Suprapubic skin (tissue), 4 donors: ENCODE measurements at places on chromosomes 12 and 14. TPM values are rescaled to one million over a fixed set of nuclear protein-coding genes. Genes with fewer than 3 reads are reported as not detected.

DNA sequence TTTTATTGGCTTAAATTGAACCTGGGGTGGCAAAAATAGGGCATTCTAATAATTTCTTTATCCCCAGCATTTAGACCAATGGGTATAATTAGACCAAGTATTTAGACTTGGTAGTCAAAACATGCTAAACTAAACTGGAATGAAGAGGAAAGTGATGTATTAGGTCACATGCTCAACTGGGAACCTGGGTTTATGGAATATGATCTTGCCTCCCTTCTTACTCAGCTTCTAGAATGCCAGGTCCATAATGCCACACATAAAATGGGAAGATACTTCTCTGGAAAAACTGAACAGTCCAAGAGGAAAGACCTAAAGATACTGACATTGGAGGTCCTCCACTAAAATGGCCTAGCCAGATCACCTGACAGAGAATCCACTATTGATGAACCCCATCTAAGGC lies 6.2 kb upstream of the BIN2 start:
- no peak for DNase-seq
- H3K27ac ChIP-seq, result no peak overlapping the region
- peaks cover 11% of the 10 kb centered on the region for H3K4me1 ChIP-seq
- no peaks in the 10 kb centered on the region for H3K36me3 ChIP-seq
- no peaks in the 10 kb centered on the region for H3K27me3 ChIP-seq
- H3K4me3 ChIP-seq, result no peak overlapping the region

- no peak overlapping the region for H3K27ac ChIP-seq
- no peaks in the 10 kb centered on the region for H3K36me3 ChIP-seq
- H3K27me3 ChIP-seq, result no peaks in the 10 kb centered on the region
These were observed 31.8 kb upstream of the LRRC10 start for GRCh38 chr12:69642531-69642930.

DNA sequence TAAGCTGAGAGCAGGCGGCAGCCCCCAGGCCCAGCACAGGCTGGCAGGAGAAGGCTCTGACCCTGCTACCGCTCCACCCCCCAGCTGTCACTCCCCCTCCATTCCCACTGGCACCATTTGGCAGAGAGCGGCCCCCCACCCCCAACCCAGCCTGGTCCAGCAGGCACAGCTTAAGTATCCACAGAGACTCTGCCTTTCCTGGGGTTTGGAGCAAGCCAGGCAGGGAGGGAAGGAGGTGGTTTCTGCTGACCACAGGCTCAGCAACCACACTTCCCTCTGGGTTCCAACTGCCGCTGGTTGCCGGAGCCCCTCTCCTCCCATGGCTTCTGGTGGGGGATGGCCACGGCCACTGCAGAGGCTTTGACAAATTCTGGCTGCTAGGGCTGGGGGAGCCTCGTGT lies 30.5 kb upstream of the CCND2 start:
- peaks cover 39% of the 10 kb centered on the region for H3K27me3 ChIP-seq
- H3K4me3 ChIP-seq, result no peak overlapping the region
- no peak overlapping the region for H3K27ac ChIP-seq
- DNase-seq, result no peak

DNA sequence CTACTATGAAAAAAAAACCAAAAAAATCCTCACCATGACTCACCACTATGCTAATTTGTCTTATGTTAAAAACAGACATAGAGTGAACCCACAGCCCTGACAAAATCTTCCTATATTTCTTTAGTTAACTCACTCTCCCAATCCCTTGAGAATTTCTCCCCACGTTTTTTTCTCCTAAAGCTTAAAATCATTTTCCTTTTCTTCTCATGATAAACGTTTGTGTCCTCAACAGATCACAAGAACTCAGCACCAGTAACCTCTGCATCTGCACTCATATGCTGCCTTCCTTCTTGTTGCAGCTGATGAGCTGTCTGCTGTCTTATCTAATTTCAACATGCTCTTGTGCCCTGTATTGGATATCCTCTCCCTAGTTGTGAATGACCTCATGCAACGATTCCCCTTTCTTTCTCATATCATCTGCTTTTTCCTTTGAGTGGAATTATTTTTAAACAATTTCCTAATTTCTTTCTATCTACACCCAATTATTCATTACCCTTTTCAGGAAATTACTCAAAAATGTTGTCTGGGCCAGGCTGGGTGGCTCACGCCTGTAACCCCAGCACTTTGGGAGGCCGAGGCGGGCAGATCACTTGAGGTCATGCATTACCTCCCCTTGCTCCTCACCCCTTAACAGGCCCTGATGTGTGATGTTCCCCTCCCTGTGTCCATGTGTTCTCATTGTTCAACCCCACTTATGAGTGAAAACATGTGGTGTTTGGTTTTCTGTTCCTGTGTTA lies 427.5 kb upstream of the MGAT4C start:
- no peaks in the 10 kb centered on the region for H3K4me1 ChIP-seq
- DNase-seq, result no peak
- H3K36me3 ChIP-seq, result no peaks in the 10 kb centered on the region

DNA sequence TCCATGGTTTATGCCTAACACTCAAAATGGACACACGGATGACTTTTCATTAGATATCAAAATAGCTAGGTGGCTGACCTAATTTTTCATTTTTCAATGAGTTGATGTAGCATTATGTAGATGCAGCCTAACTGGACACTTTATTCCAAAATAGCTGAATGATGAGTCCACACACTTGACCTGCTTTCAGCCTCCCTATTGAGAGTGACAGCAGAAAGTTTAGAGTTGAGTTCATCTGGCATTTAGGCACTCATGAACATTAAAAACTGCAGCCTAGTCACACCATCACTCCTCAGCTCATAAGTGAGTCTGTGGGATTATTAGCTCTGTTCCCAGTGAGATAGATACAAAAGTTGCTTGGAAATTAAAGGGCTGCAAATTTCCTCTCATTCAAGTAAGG lies 307.3 kb upstream of the PRKD1 start:
- no peaks in the 10 kb centered on the region for H3K27me3 ChIP-seq
- H3K27ac ChIP-seq, result no peak overlapping the region
- H3K4me3 ChIP-seq, result no peak overlapping the region
- no peaks in the 10 kb centered on the region for H3K36me3 ChIP-seq
- no peaks in the 10 kb centered on the region for H3K4me1 ChIP-seq

DNA sequence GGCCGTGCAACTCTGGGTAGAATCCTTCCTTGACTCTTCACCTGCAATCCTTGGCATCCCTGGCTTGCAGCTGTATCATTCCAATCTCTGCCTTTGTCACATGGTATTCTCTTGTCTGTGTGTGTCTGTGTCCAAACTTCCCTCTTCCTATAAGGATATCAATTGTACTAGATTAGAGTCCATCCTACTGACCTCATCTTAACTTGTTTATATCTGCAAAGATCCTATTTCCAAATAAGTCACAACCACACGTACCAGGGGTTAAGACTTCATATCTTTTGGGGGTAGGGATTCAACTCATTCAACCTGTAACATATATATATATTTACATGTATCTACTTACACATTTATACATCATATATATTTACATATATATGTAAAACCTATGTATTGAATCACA lies 29.6 kb upstream of the RASSF3 start:
- H3K27ac ChIP-seq, result no peak overlapping the region
- H3K27me3 ChIP-seq, result no peaks in the 10 kb centered on the region
- no peaks in the 10 kb centered on the region for H3K36me3 ChIP-seq
- no peak for DNase-seq
- H3K4me1 ChIP-seq, result peaks cover 20% of the 10 kb centered on the region

- H3K27me3 ChIP-seq, result no peaks in the 10 kb centered on the region
- H3K4me1 ChIP-seq, result peaks cover 47% of the 10 kb centered on the region
- H3K4me3 ChIP-seq, result peak overlapping the region; percentile 1
- DNase-seq, result no peak
- H3K36me3 ChIP-seq, result no peaks in the 10 kb centered on the region
- H3K27ac ChIP-seq, result no peak overlapping the region
These were observed 7.0 kb downstream of the NIN start for GRCh38 chr14:50823762-50824636.

GRCh38 chr14:57380935-57381334 lies 9.5 kb upstream of the NAA30 start:
- H3K36me3 ChIP-seq, result no peaks in the 10 kb centered on the region
- H3K27ac ChIP-seq, result no peak overlapping the region

DNA sequence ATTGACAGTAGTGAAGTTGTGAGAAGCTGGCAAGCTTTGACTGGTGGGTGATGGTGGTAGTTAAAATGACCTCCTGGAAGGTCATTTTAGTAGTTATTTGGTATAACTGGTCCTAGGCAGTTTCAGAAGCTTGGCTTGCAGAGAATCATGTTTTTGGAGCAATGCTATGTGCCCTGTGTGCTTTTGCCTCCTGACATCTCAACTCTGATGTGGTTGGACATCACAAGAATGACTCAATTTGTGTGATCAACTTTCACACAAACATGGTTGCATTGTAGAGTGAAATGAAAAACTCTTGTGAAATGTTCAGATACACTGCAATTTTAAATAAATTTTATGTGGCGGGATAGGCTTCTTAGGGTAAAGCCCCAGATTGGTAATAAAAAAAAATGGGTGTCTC lies 8.3 kb upstream of the ABCD2 start:
- H3K27me3 ChIP-seq, result no peaks in the 10 kb centered on the region
- DNase-seq, result no peak
- H3K4me3 ChIP-seq, result no peak overlapping the region

DNA sequence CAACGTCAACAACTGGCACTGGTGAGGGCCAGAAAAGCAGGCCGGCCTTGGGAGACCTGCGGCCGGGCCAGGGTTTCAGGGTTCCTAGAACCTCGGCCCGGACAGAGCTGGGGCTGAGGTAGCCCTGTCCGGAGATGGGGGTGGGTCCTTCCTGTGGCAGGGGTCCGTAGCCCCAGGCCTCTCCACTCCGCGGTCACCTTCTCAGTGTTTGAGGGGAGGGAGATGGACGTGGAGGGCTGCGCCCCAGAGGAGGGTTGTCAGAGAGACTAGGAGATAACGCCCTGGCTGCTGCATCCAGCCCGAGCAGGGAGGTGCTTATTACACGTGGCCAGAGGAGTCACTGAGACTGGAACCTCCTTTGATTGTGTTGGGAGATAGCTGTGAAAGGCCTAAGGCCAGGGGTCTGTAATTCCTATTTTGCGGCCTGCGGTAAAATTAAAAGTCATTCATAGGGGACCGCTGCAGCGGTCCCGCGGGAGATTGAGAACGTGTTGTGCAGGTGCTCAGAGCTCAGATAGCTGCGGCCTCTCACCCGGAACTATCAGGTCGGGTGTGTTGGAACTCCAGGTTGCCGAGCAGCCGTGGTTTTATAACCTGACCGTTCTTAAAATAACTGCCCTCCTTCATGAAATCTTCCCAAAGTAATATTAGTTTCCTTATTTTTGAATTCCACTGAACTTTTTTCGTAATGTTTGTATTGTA lies 507 bp downstream of the AHSA1 start:
- H3K27me3 ChIP-seq, result no peaks in the 10 kb centered on the region
- peak overlapping the region; percentile 99 for H3K4me3 ChIP-seq
- H3K4me1 ChIP-seq, result peaks cover 31% of the 10 kb centered on the region
- peak overlapping the region; percentile 90 for H3K27ac ChIP-seq
- H3K36me3 ChIP-seq, result peaks cover 34% of the 10 kb centered on the region

GRCh38 chr12:574475-575128 lies 88.6 kb downstream of the NINJ2 start:
- H3K27ac ChIP-seq, result peak overlapping the region; percentile 90
- H3K4me3 ChIP-seq, result no peak overlapping the region
- H3K36me3 ChIP-seq, result no peaks in the 10 kb centered on the region
- DNase-seq, result no peak

DNA sequence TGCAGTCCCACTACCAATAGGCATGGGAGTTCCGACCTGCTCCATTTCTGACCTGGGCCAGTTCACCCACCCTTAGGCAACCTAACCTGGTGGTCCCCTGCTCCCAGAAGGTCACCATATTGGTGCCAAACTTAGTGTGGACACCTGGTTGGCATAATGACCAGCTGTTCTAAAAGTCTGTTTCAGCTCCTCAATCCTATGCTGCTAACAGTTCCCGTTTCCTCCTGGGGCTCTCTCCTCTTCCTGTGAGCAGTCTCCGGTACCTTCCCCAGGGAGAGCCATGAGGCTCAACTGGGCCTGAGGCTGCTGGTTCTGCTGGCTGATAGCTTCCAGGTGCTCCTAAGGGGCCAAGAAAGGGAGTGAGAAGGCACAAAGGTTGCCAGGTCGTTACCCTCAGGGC lies 15.9 kb upstream of the BLTP3B start:
- no peaks in the 10 kb centered on the region for H3K36me3 ChIP-seq
- no peak overlapping the region for H3K27ac ChIP-seq
- peaks cover 4% of the 10 kb centered on the region for H3K4me1 ChIP-seq
- H3K27me3 ChIP-seq, result no peaks in the 10 kb centered on the region
- no peak for DNase-seq
- no peak overlapping the region for H3K4me3 ChIP-seq

- H3K27me3 ChIP-seq, result no peaks in the 10 kb centered on the region
- H3K4me1 ChIP-seq, result peaks cover 18% of the 10 kb centered on the region
These were observed 2.3 kb downstream of the VWF start for GRCh38 chr12:6122201-6122600.

- peak overlapping the region; percentile 30 for H3K4me3 ChIP-seq
- DNase-seq, result peak; percentile 63
- H3K27ac ChIP-seq, result peak overlapping the region; percentile 82
- peaks cover 84% of the 10 kb centered on the region for H3K4me1 ChIP-seq
- no peaks in the 10 kb centered on the region for H3K27me3 ChIP-seq
These were observed 14.5 kb upstream of the SLC38A2 start for GRCh38 chr12:46386877-46387629.

GRCh38 chr14:85281921-85282320 lies 248.0 kb upstream of the FLRT2 start:
- H3K27me3 ChIP-seq, result no peaks in the 10 kb centered on the region
- no peaks in the 10 kb centered on the region for H3K4me1 ChIP-seq
- no peak overlapping the region for H3K27ac ChIP-seq
- H3K36me3 ChIP-seq, result no peaks in the 10 kb centered on the region
- H3K4me3 ChIP-seq, result no peak overlapping the region

GRCh38 chr14:67619446-67620216 lies at the start of gene ARG2:
Gene ARG2, plus strand, starts transcription at chr14:67619920. Its CDS starts 58 bp downstream, at chr14:67619978.
- H3K27me3 ChIP-seq, result no peaks in the 10 kb centered on the region
- peak within 1 kb of the TSS; percentile 25 for H3K27ac ChIP-seq
- peak; percentile 97 for DNase-seq
- peak within 1 kb of the TSS; percentile 67 for H3K4me3 ChIP-seq

GRCh38 chr12:113137861-113138783 lies 2.6 kb upstream of the RASAL1 start:
- H3K36me3 ChIP-seq, result no peaks in the 10 kb centered on the region
- H3K27me3 ChIP-seq, result peaks cover 32% of the 10 kb centered on the region
- H3K27ac ChIP-seq, result no peak overlapping the region
- H3K4me1 ChIP-seq, result peaks cover 28% of the 10 kb centered on the region
- no peak overlapping the region for H3K4me3 ChIP-seq

- no peak overlapping the region for H3K4me3 ChIP-seq
- H3K27ac ChIP-seq, result no peak overlapping the region
- no peaks in the 10 kb centered on the region for H3K4me1 ChIP-seq
- DNase-seq, result no peak
- H3K27me3 ChIP-seq, result no peaks in the 10 kb centered on the region
- no peaks in the 10 kb centered on the region for H3K36me3 ChIP-seq
These were observed 9.6 kb downstream of the RDH16 start for GRCh38 chr12:56947633-56948456.

Gene KHNYN
- total RNA-seq, result 87.5 TPM

Gene APAF1
- total RNA-seq, result 10.2 TPM

Gene MANSC4
- total RNA-seq, result not detected

Gene TAS2R42
- total RNA-seq, result not detected

Gene GPRC5A
- 6.6 TPM for total RNA-seq

Gene SLC7A7
- total RNA-seq, result 1.8 TPM

Gene CLEC4D
- total RNA-seq, result not detected
